ENCODE measurements at places on chromosomes 4 and X.

DNA sequence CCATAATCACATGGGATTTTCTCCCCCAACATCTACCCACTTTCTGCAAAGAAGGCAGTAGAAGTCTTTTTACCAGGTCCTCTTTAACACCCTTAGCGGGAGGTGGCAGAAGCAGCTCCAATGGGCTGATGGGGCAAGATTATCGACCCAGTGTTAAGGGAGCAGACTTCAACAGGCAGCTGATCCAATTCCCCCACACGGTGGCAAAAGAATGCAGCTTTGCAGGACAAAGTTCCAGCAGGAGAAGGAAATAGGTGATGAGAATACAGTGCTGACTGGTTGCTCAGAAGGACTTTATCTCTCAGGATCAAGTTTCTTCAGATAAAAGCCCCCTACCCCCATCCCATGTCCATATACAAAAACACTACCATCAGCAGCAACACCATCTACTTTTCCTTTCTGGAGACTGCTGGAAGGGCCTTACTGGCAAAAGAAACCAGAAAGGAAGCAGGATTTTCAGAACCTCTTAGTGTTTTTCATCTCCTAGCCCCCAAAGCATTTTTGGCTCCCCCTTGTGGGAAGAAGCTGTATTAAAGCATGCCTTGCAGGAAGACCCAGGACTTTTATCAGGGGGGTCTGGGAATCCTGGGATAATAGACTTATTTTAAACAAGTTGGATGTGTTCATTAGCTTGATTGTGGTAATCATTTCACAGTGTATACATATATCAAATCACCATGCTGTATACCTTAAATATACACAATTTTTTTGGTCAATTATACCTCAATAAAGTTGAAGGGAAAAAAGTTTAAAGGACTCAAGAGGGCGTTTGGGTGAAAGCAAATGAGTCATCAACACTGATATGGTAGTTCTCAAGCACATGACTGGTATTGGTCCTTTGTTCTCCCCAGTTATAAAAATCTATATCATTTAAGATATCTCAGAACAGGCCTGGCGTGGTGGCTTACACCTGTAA is 146.4 kb downstream of the GPC3 start:
- no peak for DNase-seq

DNA sequence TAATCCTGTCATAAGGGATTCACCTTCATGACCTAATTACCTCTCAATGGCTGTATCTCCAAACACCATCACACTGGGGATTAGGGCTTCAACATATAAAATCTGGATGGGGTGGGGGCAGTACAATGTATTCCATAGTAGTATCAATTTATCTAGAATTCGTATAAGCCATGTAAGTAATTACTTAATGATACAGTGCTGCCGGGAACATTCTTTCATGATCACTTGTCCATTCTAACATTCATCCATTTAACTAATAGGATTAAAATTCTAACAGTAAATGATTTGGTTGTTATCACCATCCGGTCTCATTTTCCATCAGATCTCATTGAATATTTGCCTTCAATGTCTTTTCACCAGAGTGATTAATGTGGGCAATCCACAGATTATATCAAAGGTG is 1620.9 kb upstream of the TENM3 start:
- no peak for DNase-seq

DNA sequence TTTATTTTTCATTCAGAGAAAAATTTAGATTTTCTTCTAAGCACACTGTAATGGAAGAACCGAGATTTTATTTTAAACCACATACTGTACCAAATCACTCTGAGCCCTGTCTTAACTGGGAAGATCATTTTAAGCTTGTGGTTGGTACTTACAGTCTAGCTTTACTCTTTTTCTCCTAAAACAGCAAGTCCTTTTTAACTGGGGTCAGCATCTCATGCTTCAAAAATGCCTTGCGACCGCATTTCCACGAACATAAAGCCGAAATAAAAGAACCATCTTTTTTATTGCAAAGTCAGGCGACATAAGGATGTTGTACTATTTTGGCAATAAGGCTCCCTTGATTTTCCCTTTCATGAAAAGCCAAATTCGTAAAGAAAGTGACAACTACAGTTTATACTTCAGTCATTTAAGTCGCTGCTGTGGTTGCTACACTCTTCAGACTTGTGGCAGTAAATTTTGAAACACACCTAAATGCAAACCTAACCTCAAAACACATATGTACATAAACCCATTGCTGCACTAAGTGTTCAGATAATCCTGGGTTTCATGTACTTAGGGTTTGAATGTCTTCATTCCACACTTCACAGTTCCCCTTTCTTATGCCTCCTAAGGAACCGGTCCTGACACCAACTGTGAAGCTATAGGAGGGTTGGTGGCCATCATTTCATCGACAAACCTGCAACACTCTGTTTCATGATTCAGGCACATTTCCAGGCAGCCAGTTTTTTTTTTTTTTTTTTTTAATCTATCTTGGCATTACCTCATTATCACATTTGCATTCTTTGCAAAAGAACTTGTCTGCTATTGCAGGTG is 3.0 kb downstream of the STOX2 start:
- DNase-seq = no peak

- no peak for DNase-seq
These were observed 119.9 kb downstream of the FBXW7 start for GRCh38 chr4:152415980-152416379.

DNA sequence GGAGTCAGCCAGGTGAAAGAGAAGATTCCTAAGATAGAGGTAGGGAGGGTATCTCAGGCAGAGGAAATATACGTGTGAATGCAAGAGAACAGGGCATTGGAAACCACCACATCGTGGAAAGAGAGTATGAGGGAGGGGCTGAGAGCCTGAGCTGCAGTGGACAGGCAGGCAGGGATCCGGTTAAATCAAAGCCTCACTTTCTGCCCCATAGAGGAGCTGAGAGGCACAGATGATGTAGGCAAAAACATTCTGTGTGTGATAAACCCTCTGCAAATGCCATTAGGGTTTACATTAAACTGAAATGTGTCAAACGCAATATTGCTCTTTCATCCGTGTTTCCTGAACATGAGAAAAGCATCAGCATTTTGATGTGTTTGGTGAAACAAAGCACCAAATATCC is 298.1 kb upstream of the TAPT1 start:
- DNase-seq = no peak

DNA sequence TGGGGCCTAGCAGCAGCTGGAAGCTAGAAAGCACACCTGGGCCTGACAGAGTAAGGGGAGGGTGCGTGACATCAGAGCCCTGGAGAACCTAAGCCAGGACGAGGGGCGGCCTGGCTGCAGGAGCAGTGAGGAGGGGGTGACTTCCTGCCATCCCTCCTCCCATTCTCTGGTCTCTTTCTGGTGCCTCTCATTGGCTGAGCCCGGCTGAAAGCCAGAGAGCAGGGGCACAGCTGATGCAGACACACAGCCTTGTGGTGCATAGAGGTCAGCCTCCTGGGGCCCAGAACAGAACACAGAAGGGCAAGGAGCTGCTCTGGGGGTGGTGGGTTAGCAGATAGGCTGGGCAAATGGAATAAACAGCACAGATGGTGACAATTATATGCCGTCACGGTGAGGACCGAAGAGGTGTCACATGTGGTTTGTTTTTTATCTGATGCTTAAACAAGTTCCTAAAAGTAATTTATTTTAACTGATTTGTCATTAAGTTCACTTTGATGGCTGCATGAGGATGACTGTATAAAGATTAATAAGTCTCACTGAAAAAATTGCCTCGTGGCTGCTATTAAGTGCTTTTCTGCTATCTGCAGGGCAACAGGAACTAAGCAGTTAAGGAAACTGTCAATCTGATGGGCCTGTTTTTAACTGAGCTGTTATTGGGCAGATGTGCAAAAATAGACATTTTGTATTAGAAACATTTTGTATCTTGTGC is 102.0 kb downstream of the FNIP2 start:
- no peak for DNase-seq

- DNase-seq = no peak
These were observed 99.7 kb downstream of the ATXN3L start for GRCh38 chrX:13219991-13220764.

GRCh38 chrX:153494541-153495361 is at the start of gene BGN:
Gene BGN, plus strand, starts transcription at chrX:153494980. Its CDS starts 9,652 bp downstream, at chrX:153504632.
- peak; percentile 75 for DNase-seq

DNA sequence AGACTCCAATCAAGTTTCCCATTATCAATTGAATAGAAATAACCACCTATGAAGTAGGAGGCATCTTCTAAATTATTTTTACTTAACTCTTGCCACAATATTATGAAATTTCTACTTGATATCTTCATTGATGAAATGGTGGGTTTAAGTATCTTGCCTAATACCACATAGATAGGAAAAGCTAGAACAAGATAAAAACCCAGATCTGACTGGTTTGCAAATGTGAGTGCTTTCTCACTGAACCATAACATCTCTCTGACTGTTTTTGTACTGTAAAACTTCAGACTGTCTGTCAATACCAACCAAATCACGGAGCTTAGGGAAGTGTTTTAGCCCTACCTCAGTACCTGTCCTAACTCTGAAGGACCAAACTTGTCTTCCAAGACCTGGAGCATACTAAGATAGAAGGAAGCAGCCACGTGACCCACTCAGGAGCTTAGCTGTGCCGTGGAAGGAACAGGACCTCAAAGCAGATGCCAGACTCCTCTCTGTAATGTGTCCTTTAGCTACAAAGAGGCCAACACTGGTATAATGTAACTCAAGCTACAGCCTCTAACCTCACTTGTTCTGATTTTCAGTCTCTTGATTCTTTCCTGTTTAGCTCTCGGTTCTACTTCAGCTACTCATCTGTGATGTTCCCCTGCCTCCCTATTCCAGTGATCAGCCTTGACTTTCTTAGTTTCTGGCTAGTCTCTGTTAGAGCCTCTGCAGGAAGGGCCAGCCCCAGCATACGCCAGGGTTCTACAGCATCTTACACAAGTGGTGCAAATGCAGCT is 84.4 kb downstream of the LRP2BP start:
- DNase-seq = no peak

DNA sequence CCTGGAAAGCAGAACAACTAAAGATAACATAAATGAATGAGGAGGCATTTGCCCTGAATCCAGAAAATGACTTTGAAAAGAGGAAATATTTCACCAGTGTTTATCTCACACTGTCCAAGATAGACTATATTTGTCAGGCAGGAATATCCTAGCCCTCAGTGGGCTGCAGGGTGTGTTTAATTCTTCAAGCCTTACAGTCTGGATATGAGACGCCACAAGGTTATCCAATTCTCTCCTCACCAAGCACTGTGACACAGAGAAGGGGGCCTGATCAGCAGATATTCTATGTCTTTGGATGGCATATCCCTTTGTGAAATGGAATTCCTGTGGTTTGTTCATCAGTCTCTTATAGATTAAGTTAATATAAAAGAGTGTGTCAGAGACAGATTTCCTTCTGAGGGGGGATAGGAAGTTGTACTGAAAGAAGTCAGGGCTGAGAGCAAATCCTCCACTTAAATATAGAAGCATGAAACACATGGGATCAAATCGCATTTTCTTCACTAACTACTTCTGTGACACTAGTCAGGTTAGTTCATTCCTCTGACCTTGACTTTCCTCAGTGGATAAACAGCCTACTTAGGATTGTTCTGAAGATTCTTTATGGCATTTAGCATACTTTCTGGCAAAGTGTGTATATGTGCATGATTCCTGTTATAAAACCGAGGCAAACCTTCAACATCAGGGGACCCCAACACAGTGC is 6.8 kb upstream of the G3BP2 start:
- no peak for DNase-seq

DNA sequence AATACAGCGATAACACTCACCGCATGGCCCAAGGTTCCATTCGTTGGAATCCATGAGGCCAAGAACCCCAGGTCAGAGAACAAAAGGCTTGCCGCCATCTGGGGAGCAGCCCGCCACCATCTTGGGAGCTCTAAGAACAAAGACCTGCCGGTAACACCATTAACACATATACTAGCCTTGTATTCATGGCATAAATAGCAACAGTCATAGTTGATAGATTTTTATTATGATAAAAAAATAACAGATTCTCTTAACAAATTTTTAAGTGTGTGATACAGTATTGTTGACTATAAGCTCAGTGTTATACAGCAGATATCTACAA is 309.4 kb downstream of the GLUD2 start:
- DNase-seq = no peak

DNA sequence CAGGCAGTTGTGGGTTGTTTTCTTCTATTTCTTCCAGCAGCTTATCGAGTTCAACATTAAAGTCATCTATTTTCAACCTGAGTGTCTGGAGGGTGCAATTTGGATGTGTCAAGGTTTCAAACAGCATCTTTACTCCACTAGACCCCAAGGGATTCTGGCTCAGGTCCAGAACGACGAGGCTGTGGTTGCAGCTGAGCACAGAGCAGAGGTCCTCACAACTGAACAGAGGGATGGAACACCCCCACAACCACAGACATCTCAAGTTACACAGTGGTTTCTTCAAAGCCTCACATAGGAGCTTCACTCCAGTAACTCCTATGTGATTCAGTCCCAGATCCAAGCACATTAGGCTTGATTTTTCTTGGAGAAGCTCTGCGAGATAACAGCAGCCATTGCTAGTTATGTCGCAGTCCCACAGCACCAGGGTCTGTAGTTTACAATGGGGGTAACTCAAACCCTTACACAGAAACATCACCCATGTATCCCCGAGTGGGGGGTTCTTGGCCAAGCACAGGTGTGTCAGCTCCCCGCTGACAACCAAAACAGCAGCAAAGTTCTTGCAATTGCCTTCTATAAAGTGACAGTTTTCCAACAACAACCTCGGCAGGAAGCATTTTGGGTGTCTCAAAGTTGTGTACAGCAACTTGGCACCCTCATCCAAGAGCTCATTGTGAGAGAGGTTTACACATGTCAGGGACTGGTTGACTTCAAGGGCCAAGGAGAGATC is 2.8 kb downstream of the NLRP2B start:
- no peak for DNase-seq

GRCh38 chr4:145541346-145541745 is 59.7 kb downstream of the SMAD1 start:
- DNase-seq = no peak

GRCh38 chr4:140523370-140523856 is 555 bp upstream of the ELMOD2 start:
- no peak for DNase-seq

DNA sequence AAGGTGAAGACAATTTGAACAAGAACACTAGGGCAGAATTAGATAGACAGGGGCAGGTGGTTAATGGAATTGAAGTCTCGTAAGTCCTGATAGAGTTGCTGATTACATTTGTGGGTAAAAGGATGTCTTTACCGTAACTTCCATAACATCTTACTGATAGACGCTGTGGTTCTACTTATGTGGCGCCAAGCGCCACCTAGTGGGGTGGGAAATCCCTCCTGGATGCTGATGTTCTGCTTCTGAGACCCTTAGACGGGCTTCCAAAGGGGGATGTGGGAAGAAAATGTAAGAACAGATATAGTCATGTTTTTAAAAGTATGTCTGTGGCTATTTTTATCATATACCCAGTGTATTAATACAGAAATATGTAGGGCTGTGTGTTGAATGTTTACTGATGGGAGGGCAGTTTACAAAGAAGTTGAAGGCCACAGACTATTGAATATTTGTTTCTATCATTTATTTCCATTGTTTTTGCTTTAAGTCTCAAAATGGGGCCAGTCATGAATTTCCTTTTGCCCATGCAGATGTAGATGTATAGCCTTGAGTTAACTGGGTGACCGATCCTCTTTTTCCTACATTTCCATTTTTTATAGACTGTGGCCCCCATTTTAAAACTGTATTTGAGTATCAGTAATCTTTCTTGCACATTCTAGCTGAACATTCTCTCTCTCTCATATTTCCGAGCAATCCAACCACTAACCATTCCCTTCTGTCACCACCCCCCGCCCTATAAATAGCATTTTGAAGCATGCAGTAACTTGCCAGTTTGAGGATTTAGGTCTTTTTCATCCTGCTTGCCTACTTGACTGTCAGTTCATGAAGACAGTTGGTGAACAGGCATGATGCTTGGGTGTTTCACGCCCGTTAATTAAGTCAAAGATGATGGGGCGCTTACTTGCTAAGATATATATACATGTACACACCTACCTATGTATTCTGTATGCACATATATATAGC is 12.1 kb upstream of the TLR8 start:
- DNase-seq = no peak
